Suppressor macrophage treated with lipopolysaccharide for 1 hour (primary cell): ENCODE measurements at places on chromosomes 12 and 14.

- DNase-seq: no peak
Observed at GRCh38 chr12:62379026-62379722, 87.5 kb upstream of the MON2 start.

GRCh38 chr12:117031843-117032592, 67.2 kb downstream of the TESC start:
- DNase-seq: no peak

GRCh38 chr12:42059127-42059526, 85.5 kb downstream of the GXYLT1 start:
- DNase-seq: no peak

DNA sequence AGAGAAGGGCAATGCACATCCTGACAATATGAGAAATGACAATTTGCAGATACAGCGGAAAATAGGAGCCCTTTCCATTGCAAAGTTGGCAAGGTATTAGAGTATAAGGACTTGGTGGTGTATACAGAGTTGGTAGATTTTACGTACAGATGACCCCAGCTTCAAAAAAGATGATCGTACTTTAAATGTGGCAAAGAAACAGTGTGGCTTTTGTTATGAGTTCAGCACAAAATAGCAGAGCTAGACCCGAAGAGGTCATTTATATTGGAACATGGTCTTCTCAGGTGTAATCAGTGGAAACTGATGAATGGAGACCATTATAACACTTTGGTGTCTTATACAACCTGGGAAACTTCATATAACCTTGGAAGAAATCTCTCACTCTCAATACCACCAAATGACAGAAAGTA, 2.3 kb downstream of the CLEC2B start:
- no peak for DNase-seq

DNA sequence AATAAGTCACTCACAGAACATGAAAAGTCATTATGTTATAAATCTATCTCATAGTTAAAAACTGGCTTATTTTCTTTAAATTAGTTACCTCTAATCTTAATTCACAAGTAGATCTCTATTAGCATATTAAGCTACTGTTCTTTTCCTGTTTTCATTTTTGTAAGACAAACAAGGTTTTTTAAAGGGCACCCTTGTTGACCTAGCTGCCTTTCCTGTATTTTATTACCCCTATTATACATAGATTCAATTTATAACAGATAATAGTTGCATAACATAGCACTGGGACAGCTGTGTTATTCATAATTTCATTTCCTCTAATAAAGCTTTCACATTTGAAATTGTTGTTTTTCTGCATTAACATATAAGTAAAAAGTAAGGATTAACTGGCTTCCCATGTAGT, 1500.7 kb upstream of the FLRT2 start:
- no peak for DNase-seq

- DNase-seq: no peak
Observed at GRCh38 chr12:109720857-109721189, 7.2 kb downstream of the FAM222A start.

GRCh38 chr14:25050269-25051150, 563 bp upstream of the STXBP6 start:
- peak; percentile 84 for DNase-seq

- no peak for DNase-seq
Observed at GRCh38 chr14:83485591-83485990, 1951.9 kb upstream of the SEL1L start.

- no peak for DNase-seq
Observed at GRCh38 chr12:106120519-106121105, 18.1 kb downstream of the NUAK1 start.

DNA sequence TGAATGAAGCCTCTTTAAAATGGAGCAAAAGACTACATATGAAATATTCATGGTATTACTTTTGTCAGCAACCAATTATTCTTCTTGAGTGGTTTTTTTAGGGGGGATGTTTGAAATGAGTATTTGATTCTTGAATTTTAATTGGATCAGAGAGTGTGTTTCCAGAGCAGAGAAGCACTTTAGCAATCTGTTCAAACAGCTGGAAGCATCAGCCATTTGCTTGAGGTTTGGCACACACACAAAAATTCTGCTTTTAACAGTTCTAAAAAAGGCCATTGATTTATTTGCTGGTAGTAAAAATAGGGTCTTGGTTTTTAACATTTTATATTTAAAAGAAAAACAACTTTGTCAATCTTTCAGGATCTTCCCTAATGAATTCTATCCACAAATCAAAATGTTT, 292.7 kb downstream of the LRFN5 start:
- no peak for DNase-seq

DNA sequence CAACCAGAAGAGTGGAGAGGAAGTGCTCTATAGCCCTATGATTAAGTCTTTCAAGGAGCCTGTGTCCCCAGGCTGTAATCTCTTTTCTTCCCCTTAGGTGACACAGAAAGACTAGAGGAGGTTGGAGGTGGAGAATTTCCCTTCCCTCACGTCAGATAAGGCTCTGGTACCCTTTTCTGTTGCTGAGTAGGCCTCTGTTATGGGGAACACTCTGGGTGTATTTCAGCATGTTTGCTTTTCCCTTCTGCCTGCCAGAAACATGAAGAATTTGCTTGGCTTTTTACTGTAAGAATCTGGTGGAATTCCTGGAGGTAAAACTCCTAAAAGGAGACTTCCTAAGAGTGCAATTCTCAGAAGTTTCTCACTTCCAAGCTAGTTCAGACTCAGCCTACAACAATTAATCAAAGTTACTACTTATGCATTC, 58.3 kb downstream of the SIX1 start:
- no peak for DNase-seq

DNA sequence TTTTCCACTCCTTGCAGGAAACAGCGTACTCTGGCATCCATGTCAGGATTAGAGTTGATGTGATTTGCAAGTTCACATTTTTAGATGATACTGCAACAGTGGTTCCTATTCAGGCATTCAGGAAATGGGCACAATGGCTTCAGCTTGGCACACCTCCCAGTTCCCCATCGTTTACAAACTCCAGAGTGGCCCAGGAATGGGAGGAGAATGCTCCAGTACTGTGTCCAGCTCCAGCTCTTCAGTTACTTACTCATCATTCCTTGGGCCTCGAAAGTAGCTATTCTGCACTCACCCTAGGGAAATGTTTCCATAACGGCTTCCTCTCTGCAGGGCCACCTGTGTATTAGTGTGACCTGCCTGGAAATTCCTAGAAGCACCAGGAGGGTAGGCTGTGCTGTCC, 239.7 kb upstream of the RGS6 start:
- no peak for DNase-seq

DNA sequence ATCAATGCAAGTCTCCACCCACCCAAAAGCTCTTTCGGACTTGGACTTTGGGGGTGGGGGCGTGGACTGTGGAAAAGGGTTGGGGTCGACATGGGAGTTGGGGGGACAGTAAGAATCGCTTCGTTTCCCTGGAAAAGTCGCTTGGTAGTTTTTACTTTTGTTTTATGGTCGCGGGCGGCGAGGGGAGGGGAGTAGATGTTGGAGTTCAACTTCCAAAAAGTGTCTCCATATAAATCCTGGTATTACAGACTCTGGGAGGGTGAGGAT, 568 bp upstream of the BCL11B start:
- no peak for DNase-seq
